H4 (cell line): ENCODE measurements at places on chromosomes 12 and 14. TPM values are rescaled to one million over a fixed set of nuclear protein-coding genes. Genes with fewer than 3 reads are reported as not detected.
A peak's percentile ranks its signal among the peaks of the same experiment; 100 is the strongest.

DNA sequence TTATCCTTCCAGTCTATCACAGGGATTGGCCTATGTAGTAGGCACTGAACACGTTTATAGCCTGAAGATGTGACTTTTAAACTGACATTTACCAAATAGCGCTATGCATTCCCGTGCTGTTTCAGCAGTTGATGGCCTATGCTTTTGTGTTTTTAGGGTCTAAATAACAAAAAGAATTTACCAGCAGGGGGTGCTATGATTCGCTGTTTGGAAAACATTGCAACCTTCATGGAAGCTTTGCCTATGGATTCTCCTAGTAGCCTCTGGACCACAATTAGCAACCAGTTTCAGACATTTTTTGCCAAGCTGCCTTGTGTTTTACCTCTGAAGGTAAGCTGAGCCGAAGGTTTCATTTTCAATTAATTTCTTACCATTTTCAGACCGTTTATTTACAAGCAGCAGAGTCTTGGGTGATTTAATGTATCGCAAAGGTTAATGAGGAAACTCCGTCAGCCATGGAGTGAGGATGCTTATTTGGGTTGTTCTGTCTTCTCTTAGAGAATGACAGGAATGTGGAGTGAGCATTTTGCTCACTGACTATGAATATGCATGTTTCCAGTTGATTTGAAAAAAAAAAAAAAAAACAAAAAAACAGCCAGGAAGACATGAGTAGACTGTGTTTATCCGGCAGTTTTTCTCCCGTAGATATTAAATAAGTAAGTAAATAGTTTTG, 133.1 kb downstream of the PRIMA1 start:
- peak; percentile 39 for DNase-seq

DNA sequence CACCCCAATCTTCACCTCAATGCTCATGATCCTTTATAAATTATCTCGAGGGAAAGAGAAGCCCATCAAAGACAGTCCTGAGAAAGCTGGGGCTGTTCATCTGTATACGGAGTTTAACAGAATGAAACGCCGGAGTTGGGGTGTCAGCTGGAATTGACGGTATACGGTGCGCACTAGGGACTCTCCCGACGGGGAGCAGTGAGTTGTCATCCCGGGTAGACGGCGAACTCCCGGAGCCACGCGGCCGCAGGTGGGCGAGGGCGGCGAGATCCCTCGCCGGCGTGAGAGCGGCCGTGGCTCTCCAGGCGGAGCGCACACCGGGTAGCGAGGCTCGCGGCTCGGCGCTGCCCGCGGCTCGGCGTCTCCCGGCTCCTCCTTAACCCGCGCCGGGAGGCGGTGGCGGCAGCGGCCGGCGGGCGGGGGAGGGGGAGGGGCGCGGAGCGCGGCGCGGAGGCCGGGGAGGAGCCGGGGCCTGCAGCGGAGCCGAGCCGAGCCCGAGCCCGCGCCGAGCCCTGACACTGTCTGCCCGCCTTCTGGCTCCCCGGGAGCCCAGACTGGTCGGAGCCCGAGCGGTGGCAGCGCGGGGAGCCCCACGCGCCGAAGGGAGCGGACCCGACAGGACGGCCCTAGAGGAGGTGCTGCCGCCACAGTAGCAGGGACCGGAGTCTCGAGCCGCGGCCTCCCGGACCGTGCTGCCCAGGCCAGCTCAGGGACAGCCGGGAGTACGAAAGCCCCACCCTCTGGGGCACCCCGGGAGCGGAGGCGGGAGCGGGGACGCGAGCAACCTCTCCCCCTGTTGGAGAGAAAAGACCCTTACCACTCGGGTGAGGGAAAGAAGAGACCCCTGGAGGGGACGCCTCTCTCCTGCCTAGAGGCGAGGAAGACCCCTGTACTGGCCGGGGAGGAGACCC, at the start of gene FOXJ2:
FOXJ2 (plus strand) TSS at position 475 of the 911 bp plus-strand sequence. CDS start 7,117 bp downstream, outside the sequence.
- peak; percentile 25 for DNase-seq

Gene GZMB
- not detected in 2 replicates for total RNA-seq

DNA sequence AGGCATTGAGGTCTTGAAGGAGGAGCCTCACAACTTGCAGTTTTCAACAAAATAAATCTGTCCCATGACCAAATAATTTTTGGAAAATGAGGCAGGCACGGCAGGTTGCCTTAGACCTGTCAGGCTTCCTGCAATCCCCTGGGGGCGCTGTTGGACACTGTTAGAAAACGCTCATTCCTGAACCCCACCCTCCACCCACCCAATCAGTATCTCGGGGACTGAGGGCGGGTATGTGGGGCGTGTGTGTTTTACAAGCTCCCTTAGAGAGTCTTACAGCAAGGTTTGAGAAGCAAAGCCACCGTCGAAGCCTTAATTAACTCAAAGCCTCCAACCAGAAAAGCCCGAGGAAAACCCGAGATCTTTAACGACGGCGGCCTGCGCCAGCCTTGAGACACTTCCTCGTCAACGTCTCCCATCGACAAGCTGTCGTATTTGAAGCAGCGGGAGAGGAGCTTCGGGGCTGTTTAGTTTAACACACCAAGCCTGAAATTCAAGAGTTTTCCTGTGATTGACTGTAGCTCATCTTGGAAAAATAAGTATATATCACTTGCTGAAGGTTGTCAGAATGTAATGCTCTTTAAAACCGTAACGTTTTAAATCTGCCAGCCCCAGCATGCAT, 123.0 kb downstream of the GLT1D1 start:
- no peak for DNase-seq

DNA sequence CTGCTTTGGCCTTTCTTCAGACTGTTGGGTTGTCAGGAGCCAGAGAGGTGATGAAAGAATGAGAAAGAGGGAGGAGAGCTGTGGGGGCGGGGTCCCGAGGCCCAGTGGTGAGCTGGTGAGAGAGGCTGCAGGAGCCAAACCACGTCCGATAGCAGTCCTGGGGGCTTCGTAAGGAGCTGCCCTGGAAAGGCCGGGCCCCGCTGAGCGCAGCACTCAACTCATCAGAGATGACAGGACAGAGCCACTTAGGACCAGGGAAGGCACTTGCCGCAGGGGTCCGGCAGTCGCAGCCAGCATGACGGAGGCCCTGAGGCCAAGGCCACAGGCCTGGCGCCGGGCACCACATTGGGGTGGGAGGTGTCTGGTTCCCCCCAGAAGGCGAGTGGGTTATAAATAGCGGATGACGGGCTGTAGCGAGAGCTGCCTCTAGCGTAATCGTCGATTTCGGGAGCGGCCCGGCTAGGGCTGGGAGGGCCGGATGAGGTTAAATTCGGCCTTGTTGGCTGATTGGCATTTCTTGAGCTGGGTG, 179.0 kb downstream of the TSPAN9 start:
- DNase-seq = no peak

Gene BIN2
- not detected in 2 replicates for total RNA-seq

- DNase-seq = no peak
Measured at GRCh38 chr14:91400696-91401095, 16.9 kb downstream of the CCDC88C start.

DNA sequence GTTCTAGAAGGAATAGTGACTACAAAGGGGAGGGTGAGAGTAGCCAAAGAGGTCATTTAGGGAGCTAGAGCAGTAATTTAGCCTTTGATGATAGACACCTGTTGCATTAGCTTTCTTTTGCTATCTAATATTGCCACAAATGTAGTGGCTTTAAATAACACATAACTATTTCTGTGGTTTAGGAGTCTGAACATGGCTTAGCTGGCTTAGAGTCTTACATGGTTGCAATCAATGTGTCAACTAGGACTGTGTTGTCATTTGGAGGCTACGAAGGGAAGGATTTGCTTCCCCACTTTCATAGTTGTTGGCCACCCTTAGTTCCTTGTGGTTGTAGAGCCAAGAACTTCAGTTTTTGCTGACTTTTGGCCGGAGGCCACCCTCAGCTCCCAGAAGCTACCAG, 99.9 kb downstream of the C12orf50 start:
- DNase-seq = no peak

Gene TOMM20L
- total RNA-seq = not detected in 2 replicates

Gene SMOC1
- total RNA-seq = 0.12 TPM in 1 of 2 replicates, not detected in the other

DNA sequence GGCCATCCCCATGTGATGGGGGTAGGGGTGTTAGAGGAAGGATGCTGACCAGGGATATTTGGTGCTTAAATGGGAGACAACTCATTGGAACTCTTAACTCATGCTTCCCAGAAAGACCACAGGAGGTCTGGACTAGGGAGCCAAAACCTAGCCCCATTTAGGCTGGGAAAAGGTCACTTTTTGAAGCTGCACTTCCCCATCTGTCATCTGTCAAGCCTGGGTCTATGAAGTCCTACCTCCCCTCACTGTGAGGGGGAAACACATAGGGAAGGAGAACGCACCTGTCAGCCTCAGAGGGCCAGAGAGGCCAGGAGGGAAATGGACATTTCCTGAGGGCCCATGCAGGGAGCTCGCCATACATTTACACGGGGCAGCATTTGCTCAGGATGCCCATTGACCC, 321.0 kb downstream of the BCL11B start:
- no peak for DNase-seq

Gene PSMC6
- total RNA-seq = 153 and 175 TPM in 2 replicates

DNA sequence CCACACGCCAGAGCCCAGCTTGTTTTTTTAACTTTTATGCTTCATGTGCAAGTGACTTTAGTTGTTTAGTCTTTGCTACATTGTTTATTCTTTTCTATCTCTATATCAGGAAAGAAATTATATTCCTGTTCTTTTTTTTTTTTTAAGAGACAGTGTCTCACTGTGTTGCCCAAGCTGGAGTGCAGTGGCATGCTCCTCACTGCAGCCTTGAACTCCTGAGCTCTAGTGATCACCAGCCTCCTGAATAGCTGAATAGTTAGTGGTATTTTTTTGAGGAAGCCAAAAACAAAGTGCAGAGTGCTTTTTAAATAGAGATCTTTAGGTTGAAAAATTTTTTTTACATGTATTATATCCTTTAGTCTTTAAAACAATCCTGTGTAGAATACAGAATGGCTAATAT, 58.2 kb downstream of the ETNK1 start:
- no peak for DNase-seq

DNA sequence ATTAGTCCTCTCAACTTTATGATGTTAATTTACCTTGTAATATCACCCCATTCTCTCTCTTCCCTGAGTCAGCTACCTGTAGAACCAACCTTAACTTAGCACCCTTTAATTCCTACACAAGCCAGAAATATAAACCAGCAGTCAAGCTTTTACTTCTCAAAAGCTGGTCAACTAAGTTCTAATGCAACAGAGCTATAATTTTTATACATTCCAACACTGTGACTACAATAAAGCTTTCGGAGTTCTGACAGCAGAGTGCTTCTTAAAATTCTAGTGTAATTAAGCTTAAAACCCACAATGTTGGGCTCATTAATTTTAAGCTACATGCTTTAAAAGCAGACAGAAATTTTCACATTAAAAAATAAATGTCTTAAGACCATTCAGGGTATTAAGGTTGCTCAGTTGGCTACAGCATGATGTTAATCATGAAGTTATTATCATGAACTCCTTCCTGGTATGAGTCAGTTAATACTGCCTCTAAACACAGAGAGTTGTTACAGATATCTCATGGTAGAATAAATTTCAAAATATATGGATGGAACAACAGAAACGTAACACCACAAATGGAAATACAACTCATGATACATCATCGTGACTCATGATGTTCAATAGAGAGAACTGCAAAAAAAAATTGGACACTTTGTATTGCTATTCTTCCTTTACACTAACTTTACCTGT, 126.7 kb downstream of the EPS8 start:
- peak; percentile 85 for DNase-seq

Gene TMEM233
- total RNA-seq = 0.29 and 0.31 TPM in 2 replicates

DNA sequence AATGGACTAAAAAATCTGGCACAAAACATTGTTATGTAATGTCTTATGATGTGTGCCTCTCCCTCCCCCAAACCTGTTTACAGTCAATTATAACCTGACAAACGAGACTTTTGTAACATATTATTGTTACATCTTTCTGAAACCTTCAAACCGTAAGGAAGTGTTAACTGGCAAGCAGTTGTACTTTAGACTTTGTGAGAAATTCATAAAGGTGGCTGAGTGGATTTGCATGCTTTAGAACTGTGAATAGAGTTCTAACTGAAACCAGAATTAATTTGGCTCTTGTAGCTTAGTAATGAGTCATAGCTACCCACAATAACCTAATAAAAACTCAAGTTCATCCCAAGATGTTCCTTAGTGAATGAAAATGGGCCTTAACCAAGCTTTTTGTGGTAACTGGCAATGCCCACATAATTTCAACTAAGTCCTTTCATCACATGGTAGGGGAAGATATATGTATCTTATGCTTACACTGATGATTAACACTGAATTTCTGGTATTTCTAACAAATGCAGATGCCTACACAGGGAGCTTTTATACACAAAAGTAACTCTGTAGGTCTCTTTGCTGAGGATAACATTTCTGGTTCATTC, 29.7 kb downstream of the RAD9B start:
- DNase-seq = peak; percentile 82

GRCh38 chr12:116080415-116080814, 197.1 kb downstream of the MED13L start:
- no peak for DNase-seq

Gene MGP
- 40.0 and 42.8 TPM in 2 replicates for total RNA-seq

Gene SLC6A12
- 0.08 TPM in 1 of 2 replicates, not detected in the other for total RNA-seq

DNA sequence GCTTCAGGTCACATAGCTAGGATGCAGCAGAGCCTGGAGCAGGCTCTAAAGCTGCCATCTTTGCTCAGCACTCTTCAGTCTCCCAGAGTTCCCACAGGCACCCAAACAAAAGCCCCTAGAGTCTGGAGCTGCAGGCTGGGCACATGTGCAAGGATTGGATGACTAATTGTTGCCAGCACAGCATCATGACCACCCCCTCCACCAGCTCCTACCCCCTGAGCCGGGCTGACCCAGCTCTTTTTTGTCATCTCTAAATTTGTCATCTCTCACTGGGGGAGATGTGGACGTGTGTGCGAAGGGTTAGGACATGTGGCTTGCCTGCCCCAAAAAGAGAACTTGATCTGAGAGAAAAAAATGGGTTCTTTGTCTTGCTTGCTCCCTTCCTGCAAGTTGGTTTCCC, 4.3 kb upstream of the MMP19 start:
- DNase-seq = no peak

Gene STON2
- 6.3 and 6.9 TPM in 2 replicates for total RNA-seq

- DNase-seq = no peak
Measured at GRCh38 chr12:113757221-113758002, 208.7 kb downstream of the RBM19 start.

DNA sequence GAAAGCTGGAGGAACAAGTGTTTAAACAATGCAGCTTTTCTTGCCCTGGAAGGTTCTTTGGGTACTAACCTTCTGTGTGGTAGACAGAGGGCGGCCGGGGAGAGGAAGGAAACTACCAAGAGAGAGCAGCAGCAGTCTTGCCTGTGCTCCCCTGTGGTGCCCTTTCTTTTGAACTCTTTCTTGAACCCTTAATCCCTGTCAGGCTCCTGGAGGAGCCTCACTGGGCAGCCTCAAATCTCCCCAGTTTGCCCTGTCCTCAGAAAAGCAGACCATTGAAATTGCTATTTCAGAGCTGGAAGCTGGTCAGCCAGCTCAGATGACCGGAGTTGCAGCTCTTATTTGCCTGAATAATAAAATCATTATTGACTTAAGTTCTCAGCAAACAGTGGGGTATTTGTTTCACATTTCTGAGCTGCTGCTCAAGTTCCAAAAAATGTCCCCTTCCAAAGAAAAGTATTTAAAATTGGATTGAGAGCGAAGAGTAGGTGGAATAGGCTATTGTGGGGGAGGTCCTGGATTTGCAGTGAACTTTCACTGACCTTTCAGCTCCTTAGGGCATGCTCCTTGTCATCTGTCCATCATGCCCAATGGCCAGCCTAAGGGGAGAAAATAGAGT, 42.1 kb upstream of the RNASE3 start:
- DNase-seq = no peak
